Suprapubic skin (tissue), 4 donors: ENCODE measurements at places on chromosomes 6 and 20.

DNA sequence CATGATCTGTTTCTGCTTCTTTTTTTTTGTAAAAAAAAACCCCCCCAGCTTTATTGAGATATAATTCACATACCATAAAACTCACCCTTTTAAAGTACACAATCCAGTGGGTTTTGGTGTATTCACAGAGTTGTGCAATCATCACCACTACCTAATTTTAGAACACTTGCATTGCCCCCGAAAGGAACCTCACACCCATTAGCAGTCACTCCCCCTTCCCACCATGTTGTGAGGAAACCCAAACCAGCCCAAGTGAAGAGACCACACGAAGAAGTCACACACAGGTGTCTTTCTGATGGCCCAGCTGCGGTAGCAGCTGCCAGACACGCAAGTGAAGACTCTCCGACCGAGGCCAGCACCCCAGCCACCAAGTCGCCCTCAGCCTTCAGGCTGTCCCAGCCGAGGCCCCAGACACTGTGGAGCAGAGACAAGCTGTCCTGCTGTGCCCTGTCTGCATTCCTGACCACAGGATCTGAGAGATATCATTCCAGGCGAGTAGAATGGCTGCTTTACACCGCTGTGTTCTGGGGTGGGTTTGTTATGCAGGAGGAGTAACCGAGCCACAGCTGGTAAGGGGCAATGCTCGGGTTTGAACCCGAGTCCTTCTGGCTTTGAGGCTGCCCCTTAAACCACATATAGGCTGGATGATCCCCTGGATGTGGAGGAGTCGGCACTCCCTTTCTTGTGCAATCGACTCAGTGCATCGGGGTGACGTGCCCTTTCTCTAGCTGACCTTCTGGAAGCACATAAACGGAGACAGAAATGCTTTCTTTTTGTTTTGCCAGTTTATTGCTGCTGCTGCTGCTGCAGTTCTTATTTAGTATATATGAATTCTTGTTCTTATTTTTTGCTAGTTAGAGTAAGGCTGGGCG, 59.1 kb upstream of the PTPN1 start:
- no peak for DNase-seq

GRCh38 chr20:55175081-55175480, 699.7 kb downstream of the DOK5 start:
- DNase-seq = no peak

DNA sequence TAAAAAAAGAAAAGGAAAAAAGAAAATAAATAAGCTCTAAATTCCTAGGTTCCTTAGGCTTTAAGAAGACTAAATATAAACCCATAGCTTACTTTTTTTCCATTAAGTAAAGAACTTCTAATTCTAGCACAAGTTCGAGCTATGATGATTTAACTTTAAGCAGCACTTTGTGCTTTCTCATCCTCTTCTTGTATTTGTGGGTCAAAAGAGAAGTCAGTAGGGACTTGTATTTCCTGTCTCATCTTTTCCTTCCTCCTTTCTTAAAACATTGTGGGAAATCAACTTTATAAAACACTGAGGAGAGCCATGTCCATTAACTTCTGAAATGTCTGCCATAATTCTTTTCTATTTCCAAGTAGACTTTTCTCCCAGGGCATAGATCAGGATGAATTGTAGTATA, 637.7 kb upstream of the CITED2 start:
- no peak for DNase-seq

DNA sequence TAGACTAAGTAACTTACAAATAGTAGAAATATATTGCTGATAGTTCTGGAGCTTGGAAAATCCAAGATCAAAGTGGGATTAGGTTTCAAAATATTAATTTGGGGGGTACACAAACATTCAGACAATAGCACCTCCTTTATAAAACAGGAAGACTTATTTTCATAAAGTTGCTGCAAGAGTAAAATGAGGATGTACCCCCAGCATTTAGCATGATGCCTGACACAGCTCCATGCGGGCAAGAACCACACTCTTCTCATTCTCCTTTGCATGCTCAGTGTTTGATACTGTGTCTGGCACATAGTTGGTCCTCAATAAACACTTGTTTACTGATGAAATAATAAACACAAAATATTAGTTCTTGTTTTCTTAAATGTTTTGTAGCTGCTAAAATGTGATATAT, 332.9 kb downstream of the TFAP2A start:
- DNase-seq = no peak

DNA sequence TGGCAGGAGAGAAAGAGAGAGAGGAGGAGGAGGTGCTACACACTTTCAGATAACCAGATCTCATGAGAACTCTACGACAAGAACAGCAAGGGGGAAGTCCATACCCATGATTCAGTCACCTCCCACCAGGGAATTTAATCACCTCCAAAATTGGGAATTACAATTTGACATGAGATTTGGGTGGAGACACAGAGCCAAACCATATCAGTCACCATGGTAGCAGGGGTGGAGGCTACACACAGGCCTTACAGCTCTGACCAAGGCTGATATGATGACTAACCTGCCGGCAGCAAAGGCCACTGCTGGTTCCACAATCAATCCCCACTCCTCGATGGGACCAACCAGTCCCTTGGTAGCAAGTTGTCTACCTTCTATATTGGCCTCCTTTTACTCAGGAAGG, 13.6 kb upstream of the RBM24 start:
- DNase-seq = no peak

DNA sequence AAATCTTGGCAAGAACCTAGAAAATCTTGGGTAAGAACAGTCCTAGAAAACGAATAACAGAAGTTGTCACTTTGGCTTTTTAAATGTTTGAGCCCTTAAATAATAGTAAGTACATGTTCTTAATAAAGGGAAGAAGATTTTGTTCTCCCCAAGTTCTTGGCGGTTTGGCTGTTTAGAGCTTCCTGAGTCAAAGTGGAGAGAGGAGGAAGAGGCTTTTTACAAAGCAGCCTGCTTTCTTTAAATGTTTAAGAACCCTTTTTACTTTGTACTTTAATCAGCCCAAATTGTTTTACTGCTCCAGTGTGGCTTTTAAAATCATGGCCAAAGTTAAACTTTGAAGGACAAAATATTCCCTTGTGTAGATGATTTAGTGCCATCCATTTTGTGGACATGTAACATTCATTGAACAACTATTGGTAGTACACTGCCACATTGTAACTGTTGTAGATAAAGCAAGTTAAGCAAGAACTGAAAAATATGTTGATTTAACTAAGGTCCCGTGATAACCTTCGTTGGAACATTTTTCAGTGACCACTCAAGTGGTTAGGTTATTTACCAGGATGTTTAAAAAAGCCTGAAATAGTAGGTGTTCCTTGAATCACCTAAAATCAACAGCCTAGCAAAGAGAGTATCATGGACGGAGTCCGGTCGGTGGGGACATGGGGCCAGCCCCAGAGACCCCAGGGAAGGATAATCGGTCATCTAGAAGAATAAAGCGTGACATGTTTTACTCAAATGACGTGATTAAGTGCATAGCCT, 2.4 kb downstream of the AMD1 start:
- DNase-seq = no peak

DNA sequence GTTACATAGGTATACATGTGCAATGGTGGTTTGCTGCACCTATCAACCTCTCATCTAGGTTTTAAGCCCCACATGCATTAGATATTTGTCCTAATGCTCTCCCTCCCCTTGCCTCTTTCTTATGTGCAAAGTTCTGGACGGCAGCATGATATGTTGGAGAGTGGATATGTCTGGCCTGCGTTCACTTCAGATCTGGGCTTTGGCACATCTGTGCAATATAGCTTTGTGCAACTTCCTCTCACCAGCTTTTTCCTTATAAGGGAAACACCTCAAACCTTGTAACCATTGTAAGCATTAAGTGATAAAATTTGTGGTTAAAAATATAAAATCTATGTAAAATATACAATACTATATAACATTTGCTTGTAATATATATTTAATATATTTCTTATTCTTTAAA, 288.0 kb downstream of the PHACTR1 start:
- no peak for DNase-seq

- no peak for DNase-seq
These were observed 1.2 kb downstream of the TPD52L1 start for GRCh38 chr6:125154761-125155135.

DNA sequence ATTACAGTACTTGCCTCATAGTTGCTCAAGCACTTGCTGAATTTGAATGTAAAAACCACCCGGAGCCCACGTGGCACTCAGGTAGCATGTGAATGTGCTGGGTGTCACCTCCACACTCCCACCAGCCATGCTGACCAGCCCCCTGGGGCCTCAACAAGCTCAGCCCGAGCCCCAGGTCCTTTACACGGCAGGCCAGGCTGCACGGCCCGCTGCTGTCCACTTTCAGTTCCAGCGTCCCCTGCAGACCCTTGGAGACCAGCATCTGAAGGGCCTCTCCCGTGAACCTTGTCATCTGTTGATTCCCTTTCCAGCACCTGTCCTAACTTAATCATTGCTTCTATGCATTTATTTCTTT, 33.3 kb upstream of the ZBP1 start:
- no peak for DNase-seq

GRCh38 chr6:26358511-26358981, 6.5 kb upstream of the BTN3A2 start:
- no peak for DNase-seq

DNA sequence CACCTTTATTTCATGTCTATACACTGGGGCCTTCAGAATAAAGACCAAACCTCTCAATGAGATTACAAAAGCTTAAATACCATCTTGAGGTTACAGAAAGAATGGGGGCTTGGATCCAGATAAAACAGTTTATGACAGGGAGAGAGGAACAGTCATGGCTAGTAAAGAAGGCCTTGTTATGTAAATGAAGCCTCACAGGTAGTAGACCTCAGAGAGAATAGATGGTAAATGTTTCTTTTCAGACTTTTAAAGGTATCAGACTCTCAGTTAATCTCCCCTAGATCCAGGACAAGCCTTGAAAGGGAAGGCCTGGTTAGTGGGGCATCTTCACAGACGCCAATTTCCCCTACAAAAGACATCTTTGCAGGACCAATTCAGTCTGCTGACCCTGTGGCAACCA, 1325.6 kb downstream of the HACE1 start:
- DNase-seq = no peak

DNA sequence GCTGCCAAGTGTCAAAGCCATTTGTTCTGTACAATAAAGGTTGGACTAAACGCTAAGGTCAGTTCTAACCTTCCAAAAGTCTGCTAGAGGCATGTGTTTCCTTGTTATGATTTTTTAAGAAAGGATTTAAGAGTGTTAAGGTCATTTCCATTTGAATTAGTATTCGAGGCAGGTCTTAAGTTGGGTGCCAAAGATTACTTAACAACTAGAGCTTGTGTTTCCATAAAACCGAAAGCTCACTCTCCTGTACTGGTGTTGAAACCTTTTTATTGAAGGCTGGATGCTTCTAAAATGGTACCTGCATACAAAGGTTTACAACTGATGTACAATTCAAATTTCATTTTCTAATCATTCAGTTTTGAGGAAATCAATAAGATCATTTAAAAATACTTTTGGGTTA, 82.4 kb downstream of the RNF144B start:
- no peak for DNase-seq

GRCh38 chr6:107510108-107510507, 20.2 kb downstream of the SOBP start:
- no peak for DNase-seq

- DNase-seq = no peak
These were observed 75.1 kb downstream of the CDC40 start for GRCh38 chr6:110255211-110255750.

DNA sequence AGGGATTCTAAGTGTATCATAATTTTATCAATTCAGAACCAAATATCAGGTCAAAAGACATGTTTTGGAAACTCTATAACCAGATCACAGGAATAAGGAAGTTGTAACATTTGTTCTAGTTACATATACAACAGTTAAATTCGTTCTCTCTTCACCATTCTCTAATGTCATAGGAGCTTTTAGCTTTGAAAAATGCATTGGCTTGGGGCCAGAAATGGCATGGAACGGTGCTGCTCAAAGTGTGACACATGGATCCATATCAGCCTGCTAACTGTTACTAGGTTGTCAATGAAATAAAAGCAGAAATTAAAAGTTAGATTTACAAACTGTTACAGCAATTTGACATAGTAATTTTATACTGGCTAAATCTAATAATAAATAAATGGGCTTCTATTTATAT, 120.3 kb downstream of the LCA5 start:
- no peak for DNase-seq

DNA sequence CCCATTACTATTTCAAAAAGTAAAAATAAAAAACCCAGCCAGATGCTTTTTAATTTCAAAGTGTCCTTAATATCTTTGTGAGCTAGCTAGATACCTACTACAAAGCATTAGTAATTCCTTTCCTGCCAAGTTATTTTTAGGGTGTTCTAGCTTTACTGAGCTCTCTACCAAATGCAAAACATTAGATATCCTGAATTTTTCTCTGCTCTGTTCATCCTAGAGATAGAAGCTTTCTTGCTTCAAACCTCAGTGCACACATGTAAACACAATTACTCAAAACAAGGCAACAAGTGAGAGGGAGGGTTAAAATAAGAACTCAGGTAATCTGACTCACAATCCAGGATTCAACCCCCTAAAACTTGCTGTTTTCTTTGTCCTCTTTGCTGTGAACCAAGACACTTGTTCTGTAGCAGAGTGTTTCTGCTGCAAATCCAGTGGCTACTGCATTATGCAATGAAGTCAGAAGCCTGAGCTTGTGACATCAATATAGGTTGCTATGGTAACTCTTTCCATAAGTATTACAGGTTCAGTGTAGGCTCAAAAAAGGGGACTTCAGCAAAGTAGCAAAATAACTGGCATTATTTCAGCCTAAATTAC, 72.6 kb upstream of the STXBP5 start:
- no peak for DNase-seq

- DNase-seq = no peak
These were observed 41.7 kb downstream of the MOCS1 start for GRCh38 chr6:39892490-39893129.

- no peak for DNase-seq
These were observed 43.6 kb upstream of the SMLR1 start for GRCh38 chr6:130783416-130784107.

DNA sequence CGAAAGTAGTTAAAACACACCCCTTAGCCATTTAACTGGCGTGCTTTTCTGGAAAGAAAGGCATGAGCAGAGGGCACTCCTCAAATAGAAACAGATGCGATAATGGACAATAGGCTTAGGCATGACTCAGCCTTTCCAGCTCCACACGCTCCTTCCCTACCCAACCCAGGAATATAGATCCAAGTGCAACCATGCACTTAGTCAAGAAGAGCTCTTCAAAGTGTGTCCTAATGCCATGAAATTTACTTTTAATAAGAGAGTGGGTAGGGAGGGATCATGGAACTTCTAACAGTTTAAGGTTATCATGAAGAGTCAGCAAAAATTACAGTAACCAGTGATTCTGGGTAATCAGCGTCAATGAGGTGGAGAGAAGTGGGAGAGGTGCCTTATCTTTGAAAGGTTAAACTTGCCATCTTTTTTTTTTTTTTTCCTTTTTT, 2.4 kb upstream of the EFHC1 start:
- no peak for DNase-seq

GRCh38 chr6:116386581-116387299, 16.0 kb downstream of the DSE start:
- no peak for DNase-seq

DNA sequence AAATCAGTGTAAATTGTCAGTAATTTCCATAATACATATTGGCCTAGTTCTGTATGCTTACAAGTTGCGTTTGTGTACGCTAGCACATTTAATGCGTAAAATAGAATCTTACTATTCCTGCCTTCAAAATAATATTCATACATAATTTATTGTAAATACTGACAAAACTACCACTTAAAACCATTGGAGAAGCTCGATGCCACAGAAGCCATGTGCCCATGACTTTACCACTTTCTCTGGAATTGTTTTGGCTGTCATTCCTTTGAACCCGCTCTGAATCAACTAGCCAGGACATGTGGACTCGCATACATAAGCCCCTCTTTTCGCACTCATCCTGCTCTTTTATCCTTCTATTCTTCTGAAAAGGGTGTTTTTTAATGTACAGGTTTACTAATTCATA, 151.5 kb downstream of the TMEM242 start:
- DNase-seq = no peak

- no peak for DNase-seq
These were observed 80.4 kb upstream of the RIPOR2 start for GRCh38 chr6:25016014-25016720.
